ENCODE measurements at places on chromosomes 3 and 15.

GRCh38 chr15:93298901-93299300 is 209.9 kb upstream of the RGMA start:
- no peak for DNase-seq

- no peak for DNase-seq
Observed at GRCh38 chr3:69324362-69325025, 61.4 kb downstream of the FRMD4B start.

DNA sequence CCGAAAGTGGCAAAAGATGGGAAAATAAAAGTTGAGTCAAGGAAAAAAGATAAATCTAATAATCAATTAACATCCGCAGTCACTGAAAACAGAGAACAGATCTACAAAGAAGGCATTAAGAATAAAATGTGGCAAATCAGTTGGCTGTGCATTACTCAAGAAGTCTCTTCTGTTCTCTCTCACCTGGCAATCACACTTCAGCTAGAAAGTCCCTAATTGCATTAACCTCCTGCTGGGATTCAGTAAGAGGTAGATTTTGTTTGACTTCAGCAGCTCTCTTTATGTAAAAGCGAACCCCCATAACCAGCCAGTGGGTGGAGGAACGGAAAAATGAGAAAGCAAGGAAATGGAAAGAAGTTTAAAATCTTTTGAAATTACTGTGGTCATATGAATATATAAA is 94.7 kb upstream of the PLXND1 start:
- no peak for DNase-seq

DNA sequence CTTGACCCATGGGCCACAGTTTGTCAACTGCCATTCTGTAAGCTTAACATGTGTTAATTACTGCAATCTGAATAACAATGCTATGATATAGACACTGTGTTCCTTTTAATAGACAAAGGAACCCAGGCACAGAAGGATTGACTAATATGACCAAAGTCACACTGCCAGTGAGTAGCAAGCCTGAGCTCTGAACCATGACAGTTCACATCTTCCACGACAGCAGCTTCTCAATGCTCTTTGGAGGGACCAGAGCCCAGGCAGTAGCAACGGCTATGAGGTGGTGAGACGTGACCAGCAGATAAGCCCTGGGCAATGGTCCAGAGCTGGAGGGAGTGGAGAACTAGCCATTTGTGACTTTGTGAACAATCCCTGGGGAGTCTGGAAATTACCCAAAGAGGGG is 19.4 kb downstream of the CA12 start:
- DNase-seq, result no peak

GRCh38 chr3:166191411-166191810 is 354.2 kb upstream of the BCHE start:
- no peak for DNase-seq

GRCh38 chr3:38657369-38657768 is 7.9 kb upstream of the SCN5A start:
- DNase-seq, result no peak

DNA sequence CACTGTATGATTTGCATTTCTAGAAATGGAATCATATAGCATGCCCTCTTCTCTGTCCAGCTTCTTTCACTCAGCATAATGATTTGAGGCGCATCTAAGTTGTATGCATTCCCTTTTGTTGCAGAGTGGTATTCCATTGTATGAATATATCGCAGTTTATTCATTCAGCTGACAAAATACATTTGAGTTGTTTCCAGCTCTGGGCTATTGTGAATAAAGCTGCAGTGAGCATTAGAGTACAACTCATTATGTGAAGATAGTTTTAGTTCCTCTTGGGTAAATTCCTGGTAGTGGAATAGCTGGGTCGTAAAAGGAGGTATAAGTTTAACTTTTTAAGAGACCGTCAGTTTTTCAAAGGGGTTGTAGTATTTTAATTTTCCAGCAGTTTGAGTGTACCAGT is 38.5 kb upstream of the POLR2M start:
- DNase-seq, result no peak

GRCh38 chr3:77935418-77935817 is 895.5 kb downstream of the ROBO2 start:
- DNase-seq, result no peak

- no peak for DNase-seq
Observed at GRCh38 chr15:47363653-47364052, 353.7 kb upstream of the SEMA6D start.

DNA sequence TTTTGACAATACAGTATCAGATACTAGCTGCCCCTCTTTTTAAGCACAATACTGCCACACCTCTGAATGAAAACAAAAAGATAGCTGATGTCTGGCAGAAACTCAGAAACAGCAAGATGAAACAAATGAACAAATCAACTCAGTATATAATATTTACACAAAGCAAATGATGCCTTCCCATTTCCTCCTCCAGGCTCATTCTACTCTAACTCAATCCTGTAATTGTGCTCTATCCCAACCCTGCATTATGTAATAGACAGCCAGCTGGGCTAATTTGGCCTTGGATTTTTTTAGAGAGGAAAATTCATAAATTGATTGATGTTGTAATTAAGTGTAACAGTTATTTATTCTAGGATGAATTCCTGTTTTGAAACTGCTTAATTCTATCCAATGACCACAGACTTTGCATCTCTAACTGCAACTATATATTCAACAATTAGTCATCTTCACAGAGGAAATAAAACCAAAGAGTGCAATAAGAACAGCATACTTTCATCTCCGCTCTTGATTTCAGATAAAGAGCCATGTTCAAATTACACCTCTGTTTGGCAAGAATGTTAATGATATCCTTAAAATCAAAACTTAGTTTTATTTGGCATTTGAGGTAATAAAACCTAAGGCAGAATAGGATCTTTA is 6.1 kb downstream of the ATG3 start:
- peak; percentile 23 for DNase-seq

GRCh38 chr15:88538972-88539371 is 7.5 kb downstream of the DET1 start:
- no peak for DNase-seq

- DNase-seq, result no peak
Observed at GRCh38 chr15:97998307-97999071, 38.0 kb downstream of the ARRDC4 start.

DNA sequence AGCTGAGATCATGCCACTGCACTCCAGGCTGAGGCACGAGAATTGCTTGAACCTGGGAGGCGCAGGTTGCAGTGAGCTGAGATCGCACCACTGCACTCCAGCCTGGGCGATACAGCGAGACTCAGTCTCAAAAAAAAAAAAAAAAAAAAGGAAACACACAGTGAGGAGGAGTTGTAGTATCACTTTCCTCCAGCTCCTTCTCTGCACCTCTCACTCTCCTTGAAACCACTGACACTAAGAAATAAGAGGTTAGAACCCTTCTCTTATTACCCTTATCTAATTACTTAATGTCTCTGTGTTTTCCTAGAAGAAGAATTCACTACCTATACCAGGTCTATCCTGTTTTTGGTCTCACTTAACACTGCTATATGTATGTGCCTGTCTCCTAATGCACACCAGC is 31.7 kb downstream of the RAB27A start:
- DNase-seq, result no peak

DNA sequence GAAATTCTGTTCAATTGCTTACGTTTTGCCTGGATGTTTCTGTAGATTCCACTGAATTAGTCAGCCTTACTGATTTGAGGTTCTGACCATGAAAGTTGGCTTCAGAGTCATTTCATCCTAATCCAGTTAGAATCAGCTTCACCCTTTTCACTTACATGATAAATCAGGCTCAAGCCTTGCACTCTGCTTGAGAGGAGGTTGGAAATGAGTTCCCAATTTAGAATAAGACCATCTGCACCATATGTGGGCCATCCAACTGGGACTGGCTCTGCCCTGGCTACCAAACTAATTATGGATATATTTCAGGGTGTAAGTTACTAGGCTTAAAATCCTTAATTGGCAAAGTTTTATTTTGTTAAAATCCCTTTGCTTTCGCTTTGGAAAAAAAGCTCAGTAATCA is 255.7 kb downstream of the CHL1 start:
- no peak for DNase-seq

GRCh38 chr15:89784686-89784960 is 8.5 kb downstream of the MESP2 start:
- no peak for DNase-seq

- no peak for DNase-seq
Observed at GRCh38 chr3:133649486-133650068, 12.2 kb downstream of the TOPBP1 start.

DNA sequence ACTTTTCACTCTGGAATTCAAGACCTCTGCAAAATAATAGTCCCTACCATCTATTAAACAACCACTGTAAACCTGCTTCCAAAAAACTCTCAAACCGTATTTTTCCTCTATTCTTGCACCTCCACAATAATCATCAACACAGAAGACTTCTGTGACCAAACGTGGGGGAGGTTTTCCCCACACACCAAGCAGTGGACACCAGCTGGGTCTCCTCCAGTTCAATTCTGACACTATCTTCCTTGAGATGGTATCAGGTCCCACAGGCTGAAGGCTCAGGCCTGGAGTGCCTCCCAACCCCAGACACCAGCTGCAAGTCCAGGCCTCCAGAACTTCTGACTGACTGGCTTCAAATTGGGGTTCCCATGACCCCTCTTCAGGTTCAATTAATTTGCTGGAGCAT is 89.6 kb upstream of the RAP2B start:
- DNase-seq, result no peak

- no peak for DNase-seq
Observed at GRCh38 chr15:45630917-45631691, 3.7 kb upstream of the SQOR start.

- peak; percentile 54 for DNase-seq
Observed at GRCh38 chr15:68608206-68608843, 29.5 kb downstream of the CORO2B start.

GRCh38 chr15:71215126-71215894 is 100.0 kb downstream of the THSD4 start:
- DNase-seq, result no peak

DNA sequence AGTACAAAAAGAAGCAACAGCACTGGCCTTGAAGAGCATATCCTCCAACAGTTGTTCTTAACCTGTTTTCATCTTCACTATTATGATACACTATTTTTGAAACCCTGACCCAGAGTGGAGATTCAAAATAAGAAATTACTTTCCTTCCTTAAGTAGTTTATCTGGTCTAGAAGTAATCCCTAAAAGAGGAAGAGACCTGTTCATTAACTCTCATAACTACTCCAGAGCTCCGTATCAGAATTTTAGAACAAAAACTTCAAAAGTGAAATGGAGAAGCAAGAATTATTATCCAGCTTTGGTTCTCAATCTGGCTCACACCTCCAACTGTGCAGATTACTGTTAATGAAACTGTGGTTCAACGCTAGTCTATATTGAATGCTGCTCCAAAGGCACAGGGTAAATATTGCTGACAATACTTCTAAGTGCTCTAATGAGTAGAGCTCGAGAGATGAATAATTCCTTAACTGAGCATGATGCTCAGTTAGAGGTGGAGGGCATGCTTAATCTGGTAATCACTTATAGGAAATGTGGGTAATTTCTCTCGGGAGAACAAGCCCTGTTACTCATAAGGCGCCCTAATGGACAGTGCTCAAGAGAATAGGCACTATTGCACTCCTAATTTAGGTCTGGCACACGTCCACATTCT is 5.2 kb downstream of the LCMT2 start:
- no peak for DNase-seq

DNA sequence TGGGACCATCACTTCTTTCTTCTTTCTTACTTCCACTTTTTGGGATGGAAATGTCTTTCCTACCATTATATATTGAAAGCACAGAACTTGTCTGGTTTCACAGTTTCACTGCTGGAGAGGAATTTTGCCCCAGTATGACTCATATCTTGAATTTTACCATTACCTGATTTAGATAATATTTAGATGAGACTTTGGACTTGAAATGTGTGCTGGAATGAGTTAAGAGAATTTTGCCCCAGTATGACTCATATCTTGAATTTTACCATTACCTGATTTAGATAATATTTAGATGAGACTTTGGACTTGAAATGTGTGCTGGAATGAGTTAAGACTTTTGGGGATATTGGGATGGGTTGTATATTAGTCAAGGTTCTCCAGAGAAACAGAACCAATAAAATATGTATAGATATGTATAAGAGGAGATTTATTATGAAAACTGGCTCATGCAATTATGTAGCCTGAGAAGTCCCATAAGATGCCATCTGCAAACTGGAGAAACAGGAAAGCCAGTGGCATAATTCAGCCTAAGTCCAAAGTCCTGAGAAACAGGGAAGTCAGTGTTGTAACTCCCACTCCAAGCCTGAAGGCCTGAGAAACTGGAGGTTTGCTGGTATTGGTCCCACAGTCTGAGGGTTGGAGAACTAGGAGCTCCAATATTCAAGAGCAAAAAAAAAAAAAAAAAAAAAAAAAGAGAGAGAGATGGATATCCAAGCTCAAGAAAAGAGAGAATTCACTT is 1029.2 kb downstream of the EPHA3 start:
- no peak for DNase-seq

DNA sequence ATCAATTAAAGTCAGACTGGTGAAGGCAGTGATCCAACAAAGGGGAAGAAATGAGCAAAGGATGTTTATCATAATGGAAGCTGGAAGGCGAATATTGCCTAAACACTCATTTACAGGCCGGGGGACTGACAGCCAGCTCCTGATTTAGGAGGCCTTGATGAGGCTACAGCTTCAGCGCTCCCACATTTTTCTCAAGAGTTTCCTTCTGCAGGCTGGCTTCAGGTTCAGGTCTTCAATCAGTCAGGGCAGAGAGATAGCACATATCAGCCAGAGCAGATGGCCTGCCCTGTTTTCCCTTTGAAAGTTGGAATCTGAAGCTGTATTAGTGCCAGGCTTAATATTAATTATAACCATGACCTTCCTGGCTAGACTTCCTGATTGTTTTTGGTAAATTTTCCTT is 218.9 kb downstream of the SV2B start:
- no peak for DNase-seq

GRCh38 chr3:156211583-156211982 is 91.2 kb downstream of the KCNAB1 start:
- no peak for DNase-seq

DNA sequence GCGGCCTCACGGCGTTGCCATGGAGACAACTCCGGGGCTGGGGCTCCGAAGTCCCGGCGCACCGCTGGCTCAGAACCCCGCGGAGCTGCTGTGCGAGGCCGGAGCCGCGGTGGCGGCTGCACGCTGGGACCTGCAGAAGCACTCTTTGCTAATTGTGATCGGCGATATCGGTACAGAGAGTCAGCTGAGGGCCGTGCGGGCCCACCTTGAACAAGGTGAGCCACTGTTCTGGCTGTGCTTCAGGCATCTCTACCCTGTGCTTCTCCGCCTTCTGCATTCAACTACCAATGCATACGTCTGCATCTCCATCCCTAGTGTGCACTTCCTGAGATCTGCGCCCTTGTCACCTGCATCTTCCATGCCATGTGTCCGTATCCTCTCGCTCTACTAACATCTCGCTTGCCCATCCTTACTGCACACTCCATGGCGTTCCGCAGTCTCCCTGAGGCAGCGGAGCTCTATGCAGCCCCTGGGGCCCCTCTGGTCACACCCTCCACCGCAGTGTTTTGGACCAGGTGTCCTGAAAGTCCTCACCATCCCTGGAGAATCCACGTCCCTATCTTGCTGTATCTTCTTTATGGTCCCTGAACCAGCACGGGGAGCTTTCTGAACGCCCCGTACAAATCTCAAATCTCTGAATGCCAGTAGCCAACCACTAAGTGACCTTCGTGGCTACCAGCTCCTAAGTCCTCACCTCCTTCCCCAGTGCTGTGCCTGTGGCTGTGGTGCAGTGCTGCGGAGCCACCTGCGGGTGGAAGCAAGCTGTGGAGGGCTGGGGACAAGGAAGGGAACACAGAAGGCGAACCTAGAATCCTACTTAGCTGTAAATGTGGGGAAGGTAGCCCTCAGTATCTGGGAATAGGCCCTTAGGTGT is 6.2 kb upstream of the MAP1A start:
- no peak for DNase-seq

GRCh38 chr3:107868449-107868848 is 222.4 kb downstream of the CD47 start:
- no peak for DNase-seq

- no peak for DNase-seq
Observed at GRCh38 chr3:34382859-34383258, 584.4 kb downstream of the PDCD6IP start.

Measured in hippocampal formation (tissue), 2 donors.